ENCODE measurements at places on chromosomes 5 and 9. TPM values are rescaled to one million over a fixed set of nuclear protein-coding genes. Genes with fewer than 3 reads are reported as not detected.

GRCh38 chr5:108079753-108080152, 302.1 kb downstream of the FBXL17 start:
- no peak for DNase-seq

DNA sequence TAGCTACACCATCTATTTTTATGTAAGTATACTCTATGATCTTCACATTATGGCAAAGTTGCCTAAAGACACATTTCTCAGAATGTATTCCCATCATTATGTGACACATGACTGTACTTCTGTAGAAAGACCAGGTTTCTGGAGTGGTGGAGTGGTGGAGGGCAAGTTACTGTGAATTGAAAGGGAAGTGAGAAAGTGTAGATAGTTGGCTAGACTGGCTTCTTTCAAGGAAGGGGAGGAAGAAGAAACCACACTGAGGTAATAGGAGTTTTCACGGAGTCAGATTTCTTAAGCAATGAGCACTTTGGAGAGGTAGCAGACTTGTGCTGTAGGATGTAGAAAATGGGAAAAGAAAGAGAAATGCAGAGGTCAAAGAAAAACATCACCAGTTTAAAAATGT, 50.9 kb upstream of the EQTN start:
- no peak for DNase-seq

GRCh38 chr5:132463811-132464155, 26.8 kb downstream of the IRF1 start:
- no peak for DNase-seq

DNA sequence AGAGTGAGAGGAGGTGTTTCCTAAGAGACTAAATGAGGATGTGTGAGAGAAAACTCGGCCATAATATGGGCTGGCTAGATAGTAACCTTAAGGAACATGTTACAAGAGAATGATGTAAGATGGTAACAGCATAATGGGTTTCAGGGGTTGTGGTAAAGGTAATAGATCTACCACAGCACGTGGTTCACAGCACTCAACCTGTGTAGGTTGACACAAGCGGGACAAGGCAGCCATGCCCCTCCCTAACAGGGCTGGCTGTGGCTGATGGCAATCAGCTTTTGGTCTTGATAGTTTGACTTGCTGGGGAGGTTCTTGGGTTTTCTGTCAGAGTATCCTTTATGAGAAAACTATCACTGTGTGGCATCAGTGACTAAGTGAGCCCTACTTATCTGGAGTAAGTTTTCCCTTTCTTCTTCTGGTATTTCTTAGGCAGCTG, 138.6 kb downstream of the TRIO start:
- no peak for DNase-seq

- DNase-seq, result no peak
Observed at GRCh38 chr5:17991775-17992174, 357.5 kb downstream of the TAF11L14 start.

DNA sequence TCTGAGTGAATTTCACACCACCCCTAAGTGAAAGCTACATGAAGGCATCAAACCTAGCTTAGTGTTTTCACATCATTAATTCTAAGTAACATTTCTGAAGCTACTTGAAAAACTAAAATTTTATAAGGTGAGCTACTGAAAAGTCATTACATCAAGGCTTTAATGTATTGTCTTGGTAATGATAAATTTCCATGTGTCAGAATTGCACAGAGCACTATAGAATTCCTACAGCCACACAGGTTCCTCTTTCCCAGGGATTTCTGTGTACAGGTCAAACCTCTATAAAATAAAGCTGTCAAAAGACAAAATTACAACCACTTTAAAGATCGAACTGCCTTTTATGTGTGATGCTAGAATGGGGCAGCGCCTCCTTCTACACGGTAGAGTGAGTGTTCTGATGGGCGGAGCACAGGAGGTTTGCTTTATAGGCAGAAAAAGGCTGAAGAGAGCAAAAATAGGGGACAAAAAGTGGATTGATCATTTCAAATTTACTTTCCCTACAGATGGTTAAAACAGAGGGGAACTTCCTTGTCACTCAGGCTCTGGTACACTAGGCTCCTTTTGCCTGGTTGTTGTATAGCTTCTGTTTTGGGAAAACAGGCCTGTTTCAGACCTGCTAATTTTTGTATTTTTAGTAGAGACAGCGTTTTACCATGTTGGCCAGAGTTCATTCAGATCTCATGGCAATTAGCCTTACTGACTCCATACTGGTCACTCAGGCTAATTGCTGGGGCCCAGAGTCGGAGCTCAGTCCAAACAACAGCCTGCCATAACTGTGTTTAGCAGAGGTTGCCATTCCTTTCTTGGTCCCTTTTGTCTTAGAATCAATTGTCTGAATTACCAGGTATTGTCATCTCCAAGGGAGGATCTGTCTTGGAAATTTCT, 102.5 kb upstream of the BASP1 start:
- DNase-seq, result no peak

DNA sequence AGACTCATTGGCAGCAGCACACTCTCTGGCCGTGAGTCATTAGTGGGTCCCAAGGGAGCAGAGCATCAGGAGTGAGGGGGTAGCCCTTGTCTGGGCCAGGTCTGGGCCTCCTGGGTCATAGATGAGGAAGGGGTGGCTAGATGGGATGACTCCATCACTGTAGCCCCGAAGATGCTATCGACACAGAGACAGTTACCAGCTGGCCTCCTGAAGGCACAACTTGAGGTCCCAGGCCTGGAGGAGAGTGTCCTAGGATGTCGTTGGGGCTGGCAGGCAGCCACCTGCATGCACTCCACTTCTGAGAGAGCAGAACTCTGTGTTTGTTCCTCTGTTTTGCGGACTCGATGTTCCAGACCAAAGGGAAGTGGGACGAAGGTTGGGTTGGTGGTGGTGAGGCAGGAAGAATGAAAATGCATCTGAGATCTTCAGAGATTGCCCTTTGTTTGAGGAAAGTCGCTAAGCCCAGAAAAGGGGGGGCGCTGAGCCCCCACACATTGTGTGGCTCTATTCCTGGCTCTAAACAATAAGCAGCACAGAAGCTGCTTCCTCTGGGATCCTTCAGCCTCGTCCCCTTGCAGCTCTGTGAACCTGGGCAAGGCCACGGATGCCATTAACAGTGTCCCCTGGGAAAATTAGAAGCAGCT, 4.7 kb downstream of the BTNL9 start:
- no peak for DNase-seq

- peak; percentile 89 for DNase-seq
Observed at GRCh38 chr5:97231025-97231636, 48.1 kb upstream of the RIOK2 start.

DNA sequence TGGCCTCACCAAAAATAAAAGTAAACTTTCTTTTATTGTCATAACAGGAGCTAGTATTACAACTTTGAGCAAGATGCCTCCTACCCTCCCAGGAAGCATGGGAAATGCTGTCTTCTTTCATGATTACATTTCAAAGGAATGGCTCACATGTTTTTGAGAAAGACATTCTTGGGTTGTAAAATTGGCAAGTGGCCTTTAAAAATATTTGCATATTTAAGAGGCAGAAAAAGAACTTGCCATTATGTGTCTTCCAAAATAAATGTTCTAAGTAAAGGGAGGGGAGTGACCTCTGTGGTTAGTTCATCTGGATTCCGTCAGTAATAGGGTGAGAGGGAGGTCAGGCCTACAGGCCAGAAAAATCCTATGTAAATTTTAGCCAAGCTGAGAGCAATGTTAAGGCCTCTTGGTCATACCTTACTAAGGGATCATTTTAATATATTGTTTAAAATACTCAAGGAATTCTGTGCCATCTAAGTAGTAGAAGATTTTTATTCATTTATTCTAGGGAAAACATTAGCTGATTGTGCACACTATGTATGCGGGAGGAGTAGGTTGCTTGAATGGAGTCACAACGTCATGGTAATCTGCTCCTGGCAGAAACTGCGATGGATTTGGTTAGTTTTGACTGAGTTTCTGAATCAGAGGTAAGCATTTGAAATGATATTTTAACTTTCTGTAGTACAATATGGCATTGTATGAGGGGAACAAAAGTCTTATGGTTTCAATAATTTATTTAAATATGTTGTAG, 1485.7 kb upstream of the CDH9 start:
- DNase-seq, result peak; percentile 72

DNA sequence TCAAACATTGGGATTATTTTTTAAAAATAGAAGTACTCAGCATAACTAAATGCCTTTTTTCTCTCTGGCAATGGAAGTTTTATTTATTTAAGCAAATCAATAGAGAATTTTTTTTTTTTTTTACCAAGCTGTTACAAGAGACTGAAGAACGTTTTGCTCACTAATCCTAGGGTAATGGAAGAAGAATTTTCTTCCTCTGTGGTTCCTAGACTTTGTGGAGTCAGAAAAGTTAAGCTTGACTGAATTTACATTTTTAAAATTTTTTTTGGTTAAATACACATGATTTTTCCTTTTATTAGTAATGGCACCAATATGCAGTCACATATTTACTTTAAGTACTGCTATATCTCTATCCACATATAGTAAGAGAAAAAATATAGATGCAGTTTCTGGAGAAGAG, 189.8 kb downstream of the PCSK1 start:
- no peak for DNase-seq

GRCh38 chr9:26413611-26414010, 479.0 kb downstream of the CAAP1 start:
- DNase-seq, result no peak

DNA sequence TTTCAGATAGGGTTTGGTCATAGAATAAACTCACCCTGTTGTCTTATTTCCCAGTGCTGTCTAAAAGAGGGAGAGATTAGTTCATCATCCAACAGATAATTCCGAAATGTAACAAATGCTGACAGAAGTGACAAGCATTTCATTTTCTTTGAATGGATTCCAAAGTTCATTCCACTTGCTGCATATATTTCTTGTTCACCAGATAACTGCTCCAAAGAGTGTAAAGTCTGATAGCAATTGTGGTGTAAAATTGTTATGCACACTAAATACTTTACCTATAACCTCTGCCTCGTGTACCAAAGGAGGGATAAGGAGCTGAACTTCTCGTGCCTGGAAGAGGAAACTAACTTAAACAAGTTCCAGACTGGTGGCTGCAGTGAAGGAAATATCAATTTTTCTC, 290.0 kb upstream of the ADAMTSL1 start:
- no peak for DNase-seq

DNA sequence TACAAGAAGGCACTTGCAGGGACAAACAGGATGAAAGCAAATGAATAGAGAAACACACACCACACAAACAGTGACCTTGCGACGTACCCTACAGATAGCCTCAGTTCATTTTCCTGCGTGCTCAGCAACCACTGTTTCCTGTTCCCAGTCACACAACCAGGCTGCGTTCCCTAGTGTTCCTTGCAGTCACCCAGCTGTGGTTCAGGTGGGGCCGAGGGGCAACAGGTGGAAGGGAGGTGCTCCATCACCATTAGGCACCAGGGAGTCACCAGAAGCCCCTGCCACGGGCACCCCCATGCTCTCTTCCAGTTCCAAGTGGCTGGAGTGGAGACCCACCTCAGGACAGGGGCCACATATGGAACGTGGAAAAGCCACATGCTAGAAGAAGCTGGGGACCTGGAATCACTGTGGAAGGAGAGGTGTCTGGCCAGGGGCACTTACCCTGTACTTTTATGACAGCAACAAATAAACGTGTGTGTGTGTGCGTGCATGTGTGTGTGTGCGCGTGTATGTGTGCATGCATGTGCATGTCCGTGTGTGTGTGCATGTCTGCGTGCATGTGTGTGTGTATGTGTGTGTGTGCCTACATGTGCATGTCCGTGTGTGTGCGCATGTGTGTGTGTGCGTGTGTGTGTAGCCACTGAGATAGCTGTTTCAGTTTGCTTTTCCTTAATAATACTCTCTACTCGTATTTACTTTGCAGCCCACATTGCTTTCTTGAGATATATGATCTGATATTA, 18.8 kb upstream of the FCN2 start:
- DNase-seq, result no peak

DNA sequence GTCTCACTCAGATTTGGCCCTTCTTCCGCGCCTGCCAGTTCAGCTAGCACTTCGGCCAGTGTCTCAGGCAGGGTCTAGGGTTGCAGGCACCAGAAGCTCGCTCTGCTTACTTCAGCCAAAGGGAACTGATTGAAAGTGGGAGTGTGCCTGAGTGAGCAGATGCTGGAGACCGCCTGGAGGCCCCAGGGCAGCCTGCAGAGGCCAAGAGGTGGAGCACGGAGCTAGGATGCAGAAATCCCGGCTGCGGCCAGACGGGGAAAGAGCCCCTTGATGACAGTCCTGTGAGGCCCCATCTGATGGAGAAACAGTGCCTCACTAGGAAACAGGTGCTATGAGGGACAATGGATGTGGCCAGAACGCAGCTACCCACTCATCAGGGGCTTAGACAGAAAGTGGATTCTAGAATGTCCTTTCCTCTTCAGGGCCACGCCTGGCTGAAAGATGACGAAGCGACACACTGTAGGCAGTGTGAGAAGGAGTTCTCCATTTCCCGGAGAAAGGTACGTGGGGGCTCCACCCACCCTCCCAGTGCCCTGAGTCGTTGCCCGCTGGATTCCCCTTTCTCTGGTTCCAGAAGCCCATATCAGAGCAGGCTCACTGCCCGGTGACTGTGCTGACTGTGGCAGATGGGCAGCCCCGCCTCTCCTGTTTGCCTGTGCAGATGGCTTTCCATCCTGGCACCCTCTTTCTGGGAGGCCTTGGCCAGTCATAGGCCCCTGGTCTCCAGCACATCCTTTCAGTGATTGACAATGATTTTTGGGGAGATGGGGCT, 16.1 kb downstream of the HNRNPH1 start:
- DNase-seq, result peak; percentile 28

GRCh38 chr5:56612759-56613158, 202.6 kb upstream of the MAP3K1 start:
- no peak for DNase-seq

The NUP155 gene
- 62.0 TPM for total RNA-seq

The CDHR2 gene
- total RNA-seq, result not detected

The CCL28 gene
- total RNA-seq, result 5.1 TPM

The PAEP gene
- not detected for total RNA-seq

The MYOT gene
- total RNA-seq, result not detected

The ELOVL7 gene
- not detected for total RNA-seq

The ENTR1 gene
- total RNA-seq, result 36.3 TPM

The IQGAP2 gene
- 2.5 TPM for total RNA-seq

The FGFR4 gene
- 0.74 TPM for total RNA-seq

The FUT7 gene
- total RNA-seq, result not detected

The ABHD17B gene
- 13.1 TPM for total RNA-seq

The LRRC19 gene
- total RNA-seq, result not detected

The CYLC2 gene
- not detected for total RNA-seq

Data from fibroblast of the aortic adventitia (primary cell).